Fibroblast of skin of back (primary cell): ENCODE measurements at places on chromosomes 7 and 10.

GRCh38 chr7:158191671-158192070 is 396.0 kb downstream of the PTPRN2 start:
- no peak for DNase-seq

GRCh38 chr7:762885-763284 is 35.8 kb upstream of the PRKAR1B start:
- DNase-seq = no peak

DNA sequence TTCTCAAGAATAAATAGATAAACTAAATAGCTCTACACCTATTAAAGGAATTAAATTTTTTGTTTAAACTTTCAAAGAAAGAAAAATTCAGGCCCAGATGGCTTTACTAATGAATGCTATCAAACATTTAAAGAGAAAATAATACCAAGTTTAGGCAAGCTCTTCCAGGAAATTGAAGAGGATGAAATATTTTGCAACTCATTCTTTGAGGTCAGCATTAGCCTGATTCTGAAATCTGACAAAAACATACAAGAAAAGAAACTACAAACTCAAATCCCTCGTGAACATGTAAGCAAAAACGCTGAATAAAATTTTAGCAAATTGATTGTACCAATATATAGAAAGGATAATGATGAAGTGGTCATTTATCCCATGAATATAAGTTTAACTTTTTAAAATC is 93.4 kb downstream of the RTKN2 start:
- no peak for DNase-seq

- DNase-seq = no peak
Measured at GRCh38 chr7:137269240-137269639, 74.3 kb downstream of the PTN start.

- DNase-seq = peak; percentile 30
Measured at GRCh38 chr10:58275908-58276307, 6.9 kb downstream of the CISD1 start.

GRCh38 chr7:79512261-79512660 is 58.8 kb upstream of the MAGI2 start:
- DNase-seq = no peak

- DNase-seq = peak; percentile 36
Measured at GRCh38 chr7:108026647-108027046, 23.7 kb upstream of the LAMB1 start.

- no peak for DNase-seq
Measured at GRCh38 chr10:26468700-26469099, 30.6 kb downstream of the APBB1IP start.

DNA sequence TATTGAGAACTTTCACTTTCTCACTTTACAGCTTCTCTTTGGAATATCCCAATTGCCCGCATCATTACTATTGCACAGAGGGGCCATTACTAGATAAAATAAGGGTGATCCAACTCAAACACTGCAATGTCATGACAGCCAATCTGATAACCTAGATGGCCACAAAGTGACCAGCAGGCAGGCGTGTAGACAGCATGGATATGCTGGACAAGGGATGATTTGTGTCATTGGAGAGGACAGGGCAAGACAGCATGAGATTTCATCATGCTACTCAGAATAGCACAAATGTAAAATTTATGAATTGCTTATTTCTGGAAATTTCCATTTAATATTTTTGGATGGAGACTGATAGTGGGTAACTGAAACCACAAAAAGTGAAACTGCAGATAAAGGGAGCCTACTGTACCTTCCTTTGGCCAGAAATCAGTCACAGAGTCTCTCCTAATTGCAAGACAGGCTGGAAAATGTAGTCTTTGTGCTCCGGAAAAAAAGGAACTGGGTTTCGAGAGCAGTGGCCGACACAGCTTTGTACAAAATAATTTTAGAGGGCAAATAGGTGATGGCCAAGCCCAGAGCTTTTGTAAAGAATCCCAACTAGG is 6.1 kb upstream of the GSDME start:
- no peak for DNase-seq

- DNase-seq = no peak
Measured at GRCh38 chr7:108201766-108202165, 71.6 kb upstream of the LAMB4 start.

DNA sequence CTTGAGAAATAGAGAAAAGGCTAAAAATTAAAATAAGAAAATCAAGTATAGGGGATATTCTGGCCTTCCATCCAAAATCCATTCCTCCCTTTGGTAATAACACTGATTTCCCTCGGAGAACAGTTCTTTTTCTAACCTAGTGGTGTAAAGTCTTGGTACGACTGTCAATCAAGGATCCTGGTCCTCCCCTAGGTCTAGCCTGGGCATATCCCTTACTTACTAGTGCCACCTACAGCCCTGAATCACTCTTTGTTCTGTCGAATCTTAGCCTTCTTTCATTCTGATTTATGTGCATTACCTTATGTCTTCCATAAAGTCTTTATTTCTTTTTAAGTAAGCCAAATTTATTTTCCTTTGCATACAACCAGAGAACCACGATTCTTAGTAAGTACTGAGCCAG is 298.7 kb upstream of the LRRTM3 start:
- peak; percentile 51 for DNase-seq

- no peak for DNase-seq
Measured at GRCh38 chr10:61314273-61314672, 138.9 kb downstream of the TMEM26 start.

- no peak for DNase-seq
Measured at GRCh38 chr7:25396668-25397067, 168.4 kb upstream of the NPVF start.

- peak; percentile 50 for DNase-seq
Measured at GRCh38 chr10:113666682-113667252, 2.9 kb upstream of the NRAP start.
